ENCODE measurements at places on chromosomes 16 and 17. TPM values are rescaled to one million over a fixed set of nuclear protein-coding genes. Genes with fewer than 3 reads are reported as not detected.

PROCA1 gene
- 2.4 TPM for total RNA-seq

SLC52A1 gene
- not detected for total RNA-seq

KRTAP16-1 gene
- not detected for total RNA-seq

MOSMO gene
- 17.2 TPM for total RNA-seq

USH1G gene
- total RNA-seq = not detected

HBA1 gene
- total RNA-seq = not detected

GRB2 gene
- total RNA-seq = 95.7 TPM

LITAFD gene
- not detected for total RNA-seq

NPIPB13 gene
- total RNA-seq = 0.57 TPM

P2RX5 gene
- total RNA-seq = 21.5 TPM

FZD2 gene
- 21.2 TPM for total RNA-seq

CORO6 gene
- total RNA-seq = 22.1 TPM

HSD17B2 gene
- total RNA-seq = 3.0 TPM

TNFRSF17 gene
- not detected for total RNA-seq

OR3A3 gene
- total RNA-seq = not detected

NTN1 gene
- 0.19 TPM for total RNA-seq

RILP gene
- 9.8 TPM for total RNA-seq

CMTM2 gene
- not detected for total RNA-seq

TNFSF13 gene
- total RNA-seq = not detected

AKAP1 gene
- total RNA-seq = 16.6 TPM

FBXW10B gene
- 0.83 TPM for total RNA-seq

CCL17 gene
- not detected for total RNA-seq

CRAMP1 gene
- 6.9 TPM for total RNA-seq

PIPOX gene
- total RNA-seq = 1.7 TPM

KDM6B gene
- 1.8 TPM for total RNA-seq

DHRS7C gene
- not detected for total RNA-seq

ANKFY1 gene
- total RNA-seq = 21.3 TPM

DNAI2 gene
- not detected for total RNA-seq

RDM1 gene
- 0.77 TPM for total RNA-seq

KRT32 gene
- total RNA-seq = not detected

Data from LHCN-M2 (cell line).